ENCODE measurements at places on chromosomes 5 and 9.

GRCh38 chr9:135980926-135981630, 19.9 kb upstream of the UBAC1 start:
- DNase-seq, result no peak

DNA sequence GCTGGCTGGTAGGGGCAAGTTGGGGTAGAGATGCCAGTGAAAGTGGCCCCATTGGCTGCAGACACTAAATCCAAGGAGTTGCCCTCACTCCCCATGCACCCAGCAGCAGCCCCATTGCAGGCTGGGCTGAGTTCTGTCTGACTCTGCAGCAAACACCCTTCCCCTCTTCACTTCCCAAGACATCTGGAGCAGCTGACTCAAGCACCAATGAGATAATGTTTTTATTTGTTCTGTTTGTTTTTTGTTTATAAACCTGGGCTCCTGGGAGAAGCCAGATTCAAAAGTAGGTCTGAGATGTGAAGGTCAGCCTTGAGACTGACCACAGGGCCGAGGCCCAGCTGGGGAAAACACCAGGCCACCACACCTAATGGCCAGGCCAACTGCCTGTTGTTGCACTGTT, 545.9 kb upstream of the KLF4 start:
- no peak for DNase-seq

DNA sequence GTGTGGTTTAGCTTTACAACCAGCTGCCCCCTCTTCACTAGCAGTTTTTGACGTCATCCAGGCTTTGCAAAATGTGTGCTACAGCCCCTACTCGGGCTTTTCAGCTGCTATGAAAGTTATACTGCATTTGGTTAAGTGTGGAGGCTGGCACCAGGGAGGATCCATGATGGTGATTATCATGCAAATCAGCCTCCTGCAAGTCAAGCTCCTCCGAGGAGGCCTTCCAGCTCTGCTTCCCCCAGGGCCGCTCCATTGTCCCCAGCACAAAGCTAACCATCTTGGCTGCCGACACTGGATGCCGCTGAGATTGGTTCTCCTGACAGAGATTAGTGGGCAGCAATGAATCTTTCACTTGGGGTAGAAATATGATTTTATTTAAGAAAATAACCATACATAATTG, 159.6 kb downstream of the NR2F1-AS1 start:
- no peak for DNase-seq

- no peak for DNase-seq
Measured at GRCh38 chr5:141319699-141320098, 885 bp downstream of the TAF7 start.

GRCh38 chr5:14757850-14758249, 93.3 kb downstream of the OTULIN start:
- DNase-seq, result no peak

DNA sequence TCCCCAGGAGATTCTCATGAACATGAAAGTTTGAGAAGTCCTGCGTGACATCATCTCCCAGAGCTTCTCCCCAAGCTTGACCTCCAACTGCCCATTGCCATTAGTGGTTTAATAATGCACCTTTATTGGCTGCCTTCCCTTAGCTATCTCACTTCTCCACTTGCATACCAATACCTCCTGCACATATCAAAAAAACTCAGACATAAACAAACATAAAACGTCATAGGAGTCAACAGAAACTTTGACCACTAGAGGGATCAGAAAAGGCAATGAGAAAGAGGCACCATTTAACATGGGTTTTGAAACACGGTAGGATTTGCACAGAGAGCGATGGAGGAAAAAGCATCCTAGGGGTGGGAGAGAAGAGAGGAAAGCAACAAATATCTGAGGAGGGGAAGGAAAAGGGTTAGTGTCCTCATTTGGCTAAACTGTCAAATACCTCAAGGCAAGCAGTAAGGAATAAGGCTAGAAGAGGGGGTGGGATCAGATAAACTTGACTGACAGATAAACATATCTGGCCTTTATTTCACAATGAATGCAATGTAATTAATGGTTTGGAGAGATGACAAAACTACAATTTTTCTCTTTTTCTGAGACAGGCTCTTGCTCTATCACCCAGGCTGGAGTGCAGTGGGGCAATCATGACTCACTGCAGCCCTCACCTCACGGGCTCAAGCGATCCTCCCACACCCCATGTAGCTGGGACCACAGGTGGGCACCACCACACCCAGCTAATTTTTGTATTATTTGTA, 27.0 kb downstream of the GNAQ start:
- DNase-seq, result peak; percentile 7

DNA sequence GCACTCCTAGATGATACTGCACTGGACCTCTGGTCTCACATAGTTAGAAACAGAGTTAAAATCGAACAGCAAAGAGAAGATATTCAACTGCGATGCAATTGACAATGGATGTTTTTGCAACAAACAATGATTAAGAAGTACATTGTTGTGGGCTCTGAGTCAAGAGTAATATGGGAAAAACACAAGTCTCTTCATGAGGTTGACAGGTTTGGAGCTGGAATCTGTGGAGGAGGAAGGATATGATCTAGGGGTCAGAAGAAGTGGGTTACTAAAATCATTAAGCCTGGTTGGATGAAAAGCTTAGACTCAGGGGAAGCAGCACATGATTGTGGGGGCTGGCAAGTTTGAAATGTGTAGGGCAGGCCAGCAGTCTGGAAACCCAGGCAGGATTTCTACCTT, 53.1 kb downstream of the PDCD1LG2 start:
- no peak for DNase-seq

DNA sequence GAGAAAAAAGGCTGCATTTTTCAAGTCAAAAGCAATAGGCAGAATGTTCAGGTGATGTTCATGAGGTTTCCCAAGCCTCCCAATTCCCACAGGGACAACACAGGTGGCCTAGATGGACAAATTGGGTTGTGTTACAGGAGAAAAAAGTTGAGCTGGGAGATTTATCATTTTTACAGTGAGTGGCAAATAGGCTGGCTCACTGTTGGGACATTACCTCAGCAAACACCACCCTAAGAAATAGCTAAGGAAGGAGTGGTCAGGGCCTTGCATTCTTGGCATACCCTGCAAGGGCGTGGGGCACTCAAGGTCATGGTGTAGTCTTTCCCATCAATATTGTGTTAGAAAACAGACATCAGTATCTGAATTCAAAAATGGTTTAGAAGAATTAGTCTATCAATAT, 23.3 kb upstream of the CPLANE1 start:
- DNase-seq, result peak; percentile 95

DNA sequence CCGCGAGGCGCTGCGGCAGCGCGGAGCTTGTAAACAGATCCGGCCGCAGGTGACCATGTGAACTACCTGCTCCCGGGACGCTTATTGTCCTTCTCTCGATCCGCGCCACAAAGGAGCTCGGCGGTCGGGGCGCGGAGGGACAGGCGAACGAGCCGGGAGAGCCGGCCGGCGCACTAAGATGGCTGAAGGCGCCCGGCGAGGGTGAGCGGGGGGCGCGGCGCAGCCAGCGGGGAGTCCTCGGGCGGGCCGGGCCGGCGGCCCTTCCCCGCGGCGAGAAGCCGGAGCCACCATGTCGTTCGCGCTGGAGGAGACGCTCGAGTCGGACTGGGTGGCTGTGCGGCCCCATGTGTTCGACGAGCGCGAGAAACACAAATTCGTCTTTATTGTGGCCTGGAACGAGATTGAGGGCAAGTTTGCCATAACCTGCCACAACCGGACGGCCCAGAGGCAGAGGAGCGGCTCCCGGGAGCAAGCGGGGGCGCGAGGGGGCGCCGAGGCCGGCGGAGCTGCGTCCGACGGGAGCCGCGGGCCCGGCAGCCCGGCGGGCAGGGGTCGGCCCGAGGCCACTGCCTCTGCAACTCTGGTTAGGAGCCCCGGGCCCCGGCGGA, 535 bp downstream of the JMY start:
- peak; percentile 8 for DNase-seq

- DNase-seq, result no peak
Measured at GRCh38 chr9:127444283-127444920, 6.8 kb downstream of the RPL12 start.

- DNase-seq, result no peak
Measured at GRCh38 chr9:127130661-127131538, 8.5 kb upstream of the ANGPTL2 start.

DNA sequence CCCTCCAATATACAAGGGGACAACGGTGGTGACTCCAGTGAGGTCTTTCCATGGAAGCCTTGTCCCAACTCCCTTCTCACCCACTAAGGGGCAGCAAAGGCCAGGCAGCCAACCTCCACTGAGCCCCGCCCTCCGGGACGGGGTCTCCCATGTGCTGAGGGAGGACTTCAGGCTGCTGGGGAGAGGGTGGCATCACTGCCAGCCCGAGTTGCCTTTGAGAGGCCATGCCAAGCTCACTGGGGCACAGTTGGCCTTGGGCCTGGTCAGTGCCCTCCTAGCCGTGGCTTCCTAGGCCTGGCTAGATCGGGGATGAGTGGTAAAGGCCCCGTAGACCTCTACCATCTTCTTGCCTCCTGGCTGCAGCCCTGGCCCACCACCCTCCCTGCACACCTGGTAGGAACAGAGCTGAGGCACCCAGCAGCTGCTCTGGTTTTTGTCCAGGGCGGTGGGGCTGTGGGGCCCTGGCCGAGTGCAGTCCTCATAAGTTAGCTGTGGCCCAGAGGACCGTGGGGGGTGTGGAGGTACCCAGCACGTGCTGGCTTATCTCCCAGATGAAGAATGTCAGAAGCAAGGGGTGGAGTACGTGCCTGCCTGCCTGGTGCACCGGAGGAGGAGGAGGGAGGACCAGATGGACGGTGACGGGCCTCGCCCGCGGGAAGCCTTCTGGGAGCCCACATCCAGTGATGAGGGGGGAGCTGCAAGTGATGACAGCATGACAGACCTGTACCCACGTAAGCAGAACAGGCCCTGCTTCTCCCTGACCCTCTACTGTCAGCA, 3.2 kb downstream of the SURF2 start:
- DNase-seq, result no peak

DNA sequence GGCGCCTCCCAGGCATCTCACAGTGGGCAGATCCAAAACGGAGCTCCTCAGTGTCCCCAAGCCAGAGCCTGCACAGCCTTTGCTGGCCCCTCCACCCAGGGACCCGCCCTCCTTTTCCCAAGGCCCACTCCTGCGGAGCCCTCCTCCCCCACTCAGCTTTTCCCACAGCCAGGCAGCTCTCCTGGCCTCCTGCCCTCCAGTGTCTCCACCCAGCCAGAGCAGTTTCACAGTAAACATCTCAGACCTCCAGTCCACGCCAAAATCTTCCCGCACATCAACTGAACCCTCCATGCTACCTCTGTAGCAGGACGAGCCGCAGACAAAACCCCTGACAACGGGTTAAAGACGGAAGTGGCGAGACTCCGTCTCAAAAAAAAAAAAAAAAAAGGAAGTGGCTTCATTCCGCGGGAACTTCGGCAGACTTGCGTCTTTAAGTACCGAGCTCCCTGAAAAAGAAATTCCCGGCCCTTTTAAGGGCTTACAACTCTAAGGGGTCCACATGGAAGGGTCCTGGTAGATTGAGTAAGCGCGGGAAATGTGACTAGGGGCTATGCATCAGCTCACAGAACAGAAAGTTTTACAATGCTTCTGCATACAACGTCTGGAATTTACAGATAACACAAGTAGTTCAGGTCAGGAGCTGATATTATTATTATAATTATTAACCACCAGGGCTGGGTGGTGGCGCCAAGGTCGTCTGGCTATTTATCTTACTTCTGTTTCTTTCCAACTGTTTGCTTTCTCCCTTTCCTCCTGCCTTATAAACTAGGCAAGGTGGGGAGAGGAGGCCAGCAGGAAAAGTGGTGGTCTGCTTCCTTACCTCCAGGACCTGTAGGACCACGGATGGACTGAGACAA, 11.4 kb upstream of the GRIN1 start:
- DNase-seq, result no peak

- DNase-seq, result no peak
Measured at GRCh38 chr9:115531410-115532125, 413.6 kb upstream of the TNC start.

DNA sequence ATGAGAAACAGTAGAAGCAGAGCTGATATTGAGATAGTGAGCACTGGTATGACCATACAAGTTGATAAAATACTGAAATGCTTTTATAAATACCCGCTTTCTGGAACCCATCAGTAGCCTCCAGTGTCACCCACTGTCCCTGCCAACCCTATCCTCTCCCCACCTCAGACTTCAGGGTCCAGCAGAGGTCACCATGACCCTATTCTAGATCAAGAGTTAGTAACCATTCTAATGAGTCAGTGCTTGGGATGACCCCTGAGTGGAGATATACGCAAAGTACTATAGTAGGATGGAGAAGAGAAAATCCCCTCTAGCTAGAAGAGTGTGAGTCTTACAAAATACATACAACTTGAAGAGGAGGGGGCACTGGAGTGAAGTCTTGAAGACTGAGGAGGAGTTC, 297.9 kb upstream of the BRINP1 start:
- peak; percentile 2 for DNase-seq

GRCh38 chr5:140005145-140005591, 37.9 kb downstream of the NRG2 start:
- DNase-seq, result no peak

- DNase-seq, result no peak
Measured at GRCh38 chr5:11584017-11584416, 320.2 kb downstream of the CTNND2 start.

GRCh38 chr5:117082977-117083376, 508.4 kb upstream of the SEMA6A start:
- DNase-seq, result no peak

GRCh38 chr9:25677301-25678146, 720 bp downstream of the TUSC1 start:
- DNase-seq, result peak; percentile 77

DNA sequence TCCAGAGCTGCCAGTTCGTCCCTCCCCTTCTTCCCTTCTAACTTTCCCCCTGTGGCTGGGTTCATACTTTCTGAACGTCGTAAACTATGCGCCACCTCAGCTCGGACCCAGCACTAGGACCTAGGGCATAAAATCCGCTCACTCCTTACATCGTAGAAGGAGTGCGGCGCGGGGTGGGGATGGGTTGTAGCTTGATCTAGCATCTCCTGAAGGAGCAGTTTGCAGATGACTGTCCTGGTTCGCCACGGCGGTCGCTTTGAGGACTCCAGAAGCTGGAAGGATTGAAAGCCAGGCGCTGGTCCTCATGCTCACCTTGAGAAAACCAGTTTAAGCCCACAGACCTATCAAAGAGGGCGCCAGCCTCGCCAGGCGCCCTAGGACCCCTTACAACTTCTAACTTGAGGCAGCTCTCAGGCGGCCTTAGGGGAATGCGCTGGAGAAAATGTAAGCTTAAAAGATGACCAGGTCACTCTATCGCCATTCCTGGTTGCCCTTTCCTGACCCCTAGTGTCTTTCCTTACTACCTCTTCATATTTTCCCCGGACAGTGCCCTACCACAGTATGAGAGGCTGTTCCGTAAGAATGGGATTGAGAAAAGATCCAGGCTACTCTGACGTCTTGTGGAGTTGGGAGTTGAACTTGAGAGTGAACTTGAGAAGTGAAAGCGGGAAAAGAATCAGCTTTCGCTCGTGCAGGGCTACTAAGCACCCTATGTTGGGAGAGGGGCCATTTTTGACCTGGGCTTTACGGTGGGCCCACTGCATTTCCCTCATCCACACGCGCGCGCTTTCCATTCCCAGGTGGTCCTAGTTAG, 2.8 kb downstream of the RORB start:
- no peak for DNase-seq

- no peak for DNase-seq
Measured at GRCh38 chr9:92030367-92030766, 80.3 kb upstream of the ROR2 start.

- no peak for DNase-seq
Measured at GRCh38 chr5:134503088-134503936, 22.2 kb upstream of the JADE2 start.
